ENCODE measurements at places on chromosomes 12 and 14. TPM values are rescaled to one million over a fixed set of nuclear protein-coding genes. Genes with fewer than 3 reads are reported as not detected.

The SDR9C7 gene
- 0.31 TPM for total RNA-seq

The TMEM179 gene
- total RNA-seq = 29.2 TPM

The RNF10 gene
- total RNA-seq = 77.7 TPM

The LRRIQ1 gene
- 7.0 TPM for total RNA-seq

The SAMD15 gene
- 8.1 TPM for total RNA-seq

The SLC39A5 gene
- total RNA-seq = not detected

The TAC3 gene
- 1.6 TPM for total RNA-seq

The PLEKHG3 gene
- 6.2 TPM for total RNA-seq

The HVCN1 gene
- 8.3 TPM for total RNA-seq

The RHOJ gene
- total RNA-seq = 2.3 TPM

The HRK gene
- total RNA-seq = 0.47 TPM

The LMNTD1 gene
- 1.1 TPM for total RNA-seq

The CD163L1 gene
- 1.7 TPM for total RNA-seq

The KRT77 gene
- not detected for total RNA-seq

The NEUROD4 gene
- 3.9 TPM for total RNA-seq

The RAPGEF3 gene
- 9.0 TPM for total RNA-seq

The ACSS3 gene
- 8.9 TPM for total RNA-seq

The AICDA gene
- not detected for total RNA-seq

The FBXW8 gene
- total RNA-seq = 11.9 TPM

The GPR137C gene
- total RNA-seq = 27.8 TPM

The NANOG gene
- total RNA-seq = not detected

The OVCH1 gene
- 1.2 TPM for total RNA-seq

The TAPBPL gene
- total RNA-seq = 0.78 TPM

The ZNF641 gene
- 50.5 TPM for total RNA-seq

The PKP2 gene
- total RNA-seq = 4.7 TPM

The RTL1 gene
- total RNA-seq = not detected

The SERPINA4 gene
- total RNA-seq = not detected

The FOXG1 gene
- total RNA-seq = 75.5 TPM

The OLR1 gene
- total RNA-seq = 7.3 TPM

The C12orf50 gene
- not detected for total RNA-seq

The NRXN3 gene
- 35.6 TPM for total RNA-seq

The PLCZ1 gene
- not detected for total RNA-seq

The ERG28 gene
- total RNA-seq = 9.2 TPM

The KIF21A gene
- 202 TPM for total RNA-seq

The ALG10B gene
- total RNA-seq = 15.0 TPM

The TAS2R9 gene
- total RNA-seq = 1.2 TPM

The SLC17A8 gene
- total RNA-seq = 1.2 TPM

The SMCO2 gene
- 0.78 TPM for total RNA-seq

The SLC41A2 gene
- 190 TPM for total RNA-seq

The CLEC2A gene
- not detected for total RNA-seq

The LRTM2 gene
- total RNA-seq = 4.5 TPM

The OTOGL gene
- 0.62 TPM for total RNA-seq

The WIF1 gene
- total RNA-seq = 4.1 TPM
